ENCODE measurements at places on chromosomes 7 and 10.

DNA sequence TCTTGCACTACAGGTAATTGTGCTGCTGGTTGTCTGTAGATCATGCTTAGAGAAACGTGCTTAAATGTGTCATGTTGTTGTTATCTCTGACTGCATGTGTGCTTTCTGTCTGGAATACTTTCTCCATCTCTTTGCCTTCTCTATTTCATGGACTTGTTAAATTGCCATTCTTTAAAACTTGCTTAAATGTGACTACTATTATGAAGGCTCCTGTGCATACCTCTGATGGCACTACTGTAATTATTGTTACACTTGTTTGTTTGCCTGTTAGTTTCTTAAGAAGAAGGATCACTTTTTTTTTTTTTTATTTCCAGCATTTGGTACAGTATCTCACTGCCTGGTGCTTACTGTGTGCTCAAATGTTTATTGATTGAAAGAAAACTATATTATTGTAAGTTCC is 41.6 kb downstream of the KMT2E start:
- no peak for ATAC-seq

- ATAC-seq, result peak; percentile 86
Observed at GRCh38 chr7:23594879-23595604, 2.1 kb upstream of the CCDC126 start.

- ATAC-seq, result no peak
Observed at GRCh38 chr10:52741851-52742250, 30.7 kb downstream of the MBL2 start.

- ATAC-seq, result no peak
Observed at GRCh38 chr7:1027242-1028043, 16.9 kb upstream of the GPR146 start.

- peak; percentile 45 for ATAC-seq
Observed at GRCh38 chr7:150937848-150938561, 40.1 kb downstream of the KCNH2 start.

GRCh38 chr10:30459283-30459682 is 25.3 kb downstream of the MAP3K8 start:
- no peak for ATAC-seq

DNA sequence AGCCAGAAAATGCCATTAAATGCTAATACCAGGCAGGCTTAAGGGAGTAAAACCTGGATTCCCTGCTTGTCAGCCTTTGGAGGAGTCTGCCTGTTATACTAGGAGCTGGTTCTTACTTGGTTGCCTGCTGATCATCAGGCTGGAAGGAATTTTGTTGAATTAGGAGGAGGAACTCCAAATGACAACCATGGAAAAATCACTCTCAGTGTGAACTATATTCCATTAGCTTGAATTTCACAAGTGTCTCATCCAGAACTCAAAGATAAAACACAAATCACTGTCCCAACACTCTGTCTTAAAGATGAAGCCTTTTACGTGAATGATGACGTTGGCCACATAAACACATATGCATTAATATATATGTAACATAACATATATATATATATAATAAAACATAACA is 238.9 kb upstream of the PLXDC2 start:
- ATAC-seq, result no peak

- ATAC-seq, result peak; percentile 76
Observed at GRCh38 chr10:12644380-12645144, 295.2 kb downstream of the CAMK1D start.

DNA sequence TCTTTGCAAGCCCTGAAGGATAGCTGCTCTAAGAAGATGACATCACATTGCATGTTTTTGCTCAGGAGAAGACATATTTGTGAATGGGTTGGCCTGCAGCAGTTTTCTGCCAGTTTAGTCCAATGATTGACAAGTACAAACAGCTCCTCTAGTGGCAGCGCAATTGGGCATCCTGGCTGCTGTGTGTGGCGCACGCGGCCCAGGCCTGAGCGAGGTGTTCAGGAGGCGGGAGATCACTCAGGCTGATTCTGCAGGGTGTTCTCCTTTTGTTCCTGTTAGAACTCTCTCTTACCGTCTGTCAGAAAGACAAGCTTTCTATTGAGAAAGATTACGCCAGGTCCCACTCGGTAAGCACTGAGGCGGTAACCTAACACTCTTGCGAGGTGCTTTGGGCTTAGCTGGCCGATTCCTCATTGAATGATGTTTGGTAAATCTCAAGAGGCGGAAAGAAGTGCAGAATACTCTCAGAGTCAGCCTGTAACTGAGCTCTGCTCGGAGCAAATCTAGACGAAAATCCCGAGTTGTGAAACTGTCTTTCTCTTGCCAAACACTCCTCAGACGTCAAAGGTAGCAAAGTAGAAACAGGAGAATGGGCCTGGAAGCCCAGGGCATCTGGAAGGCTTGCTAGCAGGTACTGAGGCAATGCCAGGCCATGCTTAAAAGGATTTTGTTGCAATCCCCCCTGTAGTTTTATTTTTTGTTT is 219.2 kb upstream of the BMPER start:
- ATAC-seq, result no peak

DNA sequence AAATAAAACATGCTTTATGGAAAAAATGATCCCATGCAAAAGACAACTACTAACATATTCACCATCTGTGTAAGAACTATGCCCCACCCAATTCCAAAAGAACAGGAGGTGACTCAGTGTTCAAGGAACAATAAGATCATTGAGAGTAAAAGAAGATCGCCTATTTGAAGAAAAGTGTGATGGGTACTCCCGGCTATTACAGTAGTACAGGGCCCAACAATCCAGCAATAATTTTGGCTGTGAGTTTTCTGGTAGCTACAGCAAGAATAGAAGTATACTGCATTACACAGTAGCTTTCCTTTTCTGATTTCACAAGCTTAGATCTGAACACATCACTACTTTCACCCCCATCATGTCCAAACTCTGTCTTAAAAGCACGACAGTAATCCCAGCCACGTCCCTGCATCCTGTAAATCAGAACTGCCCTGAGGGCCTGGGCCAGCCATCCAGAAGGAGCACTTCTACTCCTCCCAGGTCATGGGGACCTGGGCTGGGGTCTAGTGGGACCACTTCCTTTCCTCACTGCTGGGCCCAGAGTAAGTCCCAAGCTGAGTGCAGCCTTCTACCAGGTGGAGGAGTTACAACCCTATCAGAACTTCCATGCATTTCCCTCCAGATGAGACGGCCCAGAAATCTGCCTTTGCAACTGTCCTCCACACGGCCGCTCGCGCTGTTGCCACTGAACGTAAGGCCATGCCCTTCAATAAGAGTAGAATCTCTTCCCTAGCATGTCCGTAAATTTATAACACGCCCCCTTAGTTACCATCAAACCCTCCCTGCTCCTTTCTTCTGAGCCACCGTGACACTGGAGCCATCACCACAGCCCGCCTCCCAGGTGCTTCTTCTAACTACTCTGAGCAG is 7.9 kb downstream of the ESYT2 start:
- no peak for ATAC-seq
